ENCODE measurements at places on chromosomes 7 and 10.

- no peak for DNase-seq
Measured at GRCh38 chr10:60728056-60728455, 50.2 kb upstream of the CDK1 start.

GRCh38 chr7:111137296-111138192 lies 46.6 kb downstream of the LRRN3 start:
- DNase-seq, result peak; percentile 35

- no peak for DNase-seq
Measured at GRCh38 chr10:121070275-121071070, 219.3 kb downstream of the WDR11 start.

DNA sequence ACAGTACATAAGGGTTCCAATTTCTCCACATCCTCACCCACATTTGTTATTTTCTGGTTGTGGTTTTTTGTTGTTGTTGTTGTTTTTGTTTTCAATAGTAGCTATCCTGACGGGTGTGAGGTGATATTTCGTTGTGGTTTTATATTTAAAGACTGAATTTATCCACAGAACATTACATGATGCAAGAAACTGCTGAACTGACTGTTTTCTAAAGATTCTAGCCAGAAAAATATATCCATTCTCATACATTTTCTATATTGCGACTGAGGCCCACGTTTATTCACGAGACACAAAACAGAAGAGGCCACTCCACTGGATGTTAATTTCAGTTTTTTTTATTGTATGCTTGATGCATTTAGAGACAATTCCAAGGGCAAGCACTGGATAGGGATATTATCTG lies 69.8 kb downstream of the SCRN1 start:
- DNase-seq, result no peak

DNA sequence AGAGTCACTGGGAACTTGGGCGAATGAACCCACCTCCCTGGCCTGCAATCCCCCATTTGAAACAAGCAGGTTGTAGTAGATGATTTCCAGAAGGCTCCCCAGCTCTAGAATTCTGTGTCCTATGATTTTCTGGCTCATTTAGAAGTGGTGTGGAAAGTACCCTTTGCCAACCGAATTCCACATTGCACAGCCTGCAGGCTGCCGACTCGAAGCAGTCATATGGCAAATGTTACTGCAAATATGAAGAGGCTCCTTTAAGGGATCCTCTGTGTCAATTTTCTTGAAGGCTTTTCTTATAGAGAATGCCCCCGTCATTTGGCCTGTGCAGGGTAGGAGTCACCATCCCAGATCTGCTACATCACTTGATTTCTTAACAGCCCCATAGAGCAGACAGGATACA lies 5.6 kb downstream of the PODXL start:
- DNase-seq, result no peak

- peak; percentile 68 for DNase-seq
Measured at GRCh38 chr10:17742918-17743317, 9.1 kb upstream of the TMEM236 start.

- DNase-seq, result peak; percentile 63
Measured at GRCh38 chr7:148385009-148385682, 205.4 kb upstream of the C7orf33 start.

GRCh38 chr7:110382736-110383135 lies 708.2 kb upstream of the LRRN3 start:
- DNase-seq, result no peak

DNA sequence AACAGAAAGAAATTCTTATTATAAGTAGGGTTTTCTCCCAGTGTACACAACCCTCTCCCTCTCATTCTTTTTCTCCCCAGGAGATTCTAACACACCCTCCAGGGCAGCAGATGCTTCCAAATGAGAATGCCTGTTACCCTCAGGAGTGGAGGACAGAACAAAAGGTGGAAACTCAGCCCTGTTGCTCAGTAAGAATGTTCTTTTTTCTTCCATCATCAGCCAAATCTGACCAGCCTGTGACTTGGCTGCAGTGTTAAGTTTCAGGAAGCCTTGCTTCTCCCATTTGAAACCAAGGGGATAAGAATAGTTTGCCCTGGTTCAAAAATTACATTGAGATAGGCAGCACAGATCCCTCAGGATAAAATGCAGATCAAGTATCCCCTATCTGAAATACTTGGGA lies 77.5 kb upstream of the EEPD1 start:
- peak; percentile 18 for DNase-seq

- no peak for DNase-seq
Measured at GRCh38 chr10:105094048-105094447, 453.0 kb downstream of the SORCS3 start.

DNA sequence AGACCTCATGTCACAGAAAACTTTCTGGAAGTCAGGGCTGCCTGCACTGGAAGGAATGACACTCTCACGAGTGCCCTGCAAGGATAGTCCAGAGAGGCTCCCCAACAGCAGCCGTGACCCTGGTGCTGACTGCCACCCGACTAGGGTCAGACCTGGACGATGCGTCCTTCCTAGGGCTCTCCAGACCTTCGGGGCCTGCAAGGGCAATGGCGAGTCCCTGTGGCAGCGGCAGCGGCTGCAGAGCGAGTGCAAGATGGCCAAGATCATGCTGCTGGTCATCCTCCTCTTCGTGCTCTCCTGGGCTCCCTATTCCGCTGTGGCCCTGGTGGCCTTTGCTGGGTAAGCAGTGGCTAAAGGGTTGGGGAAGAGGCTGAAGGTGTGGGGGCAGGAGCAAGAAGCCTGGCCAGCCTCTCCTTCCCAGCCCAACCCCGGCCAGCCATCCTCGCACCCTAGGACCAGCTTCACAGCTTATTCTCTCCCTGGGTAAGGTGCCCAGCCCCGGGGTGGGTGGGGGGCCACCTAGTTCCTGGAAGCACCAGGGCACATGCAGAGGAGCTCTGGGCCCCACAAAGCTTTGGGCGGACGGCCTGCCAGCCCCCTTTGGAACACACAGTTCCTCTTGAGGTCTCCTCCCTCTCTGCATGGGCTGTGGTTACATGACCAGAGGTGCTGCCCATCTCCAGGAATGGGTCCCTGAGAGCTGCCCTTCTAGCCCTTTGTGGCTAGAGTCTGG lies 5.5 kb downstream of the OPN4 start:
- no peak for DNase-seq

GRCh38 chr10:18423058-18423637 lies 228.2 kb downstream of the NSUN6 start:
- DNase-seq, result no peak

DNA sequence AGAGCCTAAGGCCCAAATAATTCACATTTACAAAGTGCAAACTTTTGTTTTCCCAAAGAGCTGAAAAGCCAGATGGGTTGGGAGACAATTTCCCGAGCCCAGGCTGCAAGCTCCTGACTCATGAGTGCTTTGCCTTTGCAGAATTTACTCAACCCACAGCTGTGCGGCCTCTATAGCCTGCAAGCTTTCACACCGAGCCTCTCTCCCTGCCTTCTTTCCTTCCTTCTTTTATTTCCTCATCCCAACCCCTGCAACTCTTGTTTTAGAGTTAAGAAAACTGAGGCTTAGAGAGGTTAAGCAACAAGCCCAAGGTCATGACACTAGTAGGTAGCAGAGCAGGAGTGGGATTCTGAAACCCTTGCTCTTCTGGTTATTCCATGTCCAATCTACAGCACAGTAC lies 203.0 kb upstream of the GPR26 start:
- DNase-seq, result no peak

DNA sequence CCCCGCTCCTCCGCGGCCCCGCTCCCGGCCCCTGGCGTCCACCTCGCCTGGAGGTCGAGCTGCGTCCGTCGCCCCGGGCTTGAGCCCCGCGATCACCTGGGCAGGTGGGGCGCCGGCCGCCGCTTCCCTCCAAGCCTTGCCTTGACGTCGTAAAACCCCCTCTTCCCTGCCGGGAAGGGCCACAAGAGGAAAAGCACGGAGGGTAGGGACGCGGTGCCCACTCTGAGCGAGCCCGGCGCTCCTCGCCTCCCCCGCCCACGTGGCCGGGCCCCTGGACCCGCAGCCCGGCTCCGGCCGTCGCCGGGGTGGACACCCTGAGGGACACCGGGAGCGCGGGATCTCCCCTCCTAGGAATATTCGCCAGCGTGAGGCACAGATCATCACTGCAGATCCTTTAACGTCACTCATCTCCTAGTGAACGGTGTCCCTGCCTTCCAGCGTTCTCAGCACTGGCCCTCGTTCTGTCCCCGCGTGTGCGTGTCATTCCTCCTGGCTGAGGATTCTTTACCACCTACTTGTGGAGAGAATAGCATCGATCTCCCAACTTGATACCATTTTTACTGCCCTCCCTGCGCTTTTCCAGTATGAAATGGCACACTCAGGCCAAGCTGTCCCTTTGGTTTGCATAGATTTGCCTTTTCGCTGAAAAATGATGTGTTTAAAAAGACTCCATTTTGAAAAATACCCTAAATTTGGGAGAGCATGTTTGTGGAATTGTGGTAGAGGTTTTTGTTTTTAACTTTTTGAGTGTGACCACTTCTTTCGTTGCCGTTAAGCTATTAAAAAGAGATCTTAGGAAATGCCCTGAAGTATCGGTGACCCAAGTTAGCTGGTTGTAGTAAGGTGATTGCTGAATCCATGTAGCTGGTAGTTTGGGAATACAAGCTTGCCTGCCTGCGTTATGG lies 649 bp downstream of the ACTR3B start:
- peak; percentile 68 for DNase-seq

DNA sequence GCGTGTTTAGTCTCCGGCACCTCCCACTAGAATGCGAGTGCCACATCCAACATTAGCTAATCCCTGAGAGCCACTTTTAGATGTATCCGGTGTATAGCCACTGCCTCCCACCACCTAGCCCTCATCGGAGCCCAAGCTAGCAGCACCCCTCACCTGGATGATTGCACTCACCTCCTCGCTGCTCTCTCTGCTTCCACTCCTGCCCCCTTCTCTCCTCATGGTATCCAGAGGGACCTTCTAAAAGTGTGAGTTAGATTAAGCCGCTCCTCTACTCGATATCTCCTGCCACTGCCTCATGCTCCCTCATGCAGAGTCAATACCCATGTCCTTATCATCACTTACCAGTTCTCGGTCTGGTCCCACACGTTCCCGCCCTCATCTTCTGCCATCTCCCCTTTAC lies 125.3 kb downstream of the RAB11FIP2 start:
- DNase-seq, result no peak
